ENCODE measurements at places on chromosomes 4 and X.

DNA sequence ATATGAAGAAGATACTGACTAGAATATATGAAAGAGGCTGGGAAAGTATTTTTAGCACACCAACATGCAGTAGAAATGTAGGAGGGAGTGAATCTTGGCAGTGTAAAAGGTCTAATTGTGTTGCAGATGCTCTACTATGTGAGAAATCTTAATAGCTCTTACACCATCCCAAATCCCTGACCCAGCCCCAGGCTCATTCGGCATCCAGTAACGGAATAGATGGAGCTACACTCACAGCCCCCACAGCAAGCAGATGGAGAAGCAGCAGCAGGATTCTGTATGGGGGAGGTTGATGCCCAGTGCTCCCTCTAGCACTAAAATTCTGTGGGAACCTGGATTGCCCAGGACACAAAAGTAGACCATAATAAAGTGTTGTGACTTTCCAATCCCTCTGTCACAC is 153.2 kb upstream of the PRDX4 start:
- no peak for DNase-seq

GRCh38 chrX:7318661-7319060 is 170.7 kb upstream of the PUDP start:
- DNase-seq, result no peak

- no peak for DNase-seq
Measured at GRCh38 chr4:53307819-53308780, 57.8 kb downstream of the SCFD2 start.

DNA sequence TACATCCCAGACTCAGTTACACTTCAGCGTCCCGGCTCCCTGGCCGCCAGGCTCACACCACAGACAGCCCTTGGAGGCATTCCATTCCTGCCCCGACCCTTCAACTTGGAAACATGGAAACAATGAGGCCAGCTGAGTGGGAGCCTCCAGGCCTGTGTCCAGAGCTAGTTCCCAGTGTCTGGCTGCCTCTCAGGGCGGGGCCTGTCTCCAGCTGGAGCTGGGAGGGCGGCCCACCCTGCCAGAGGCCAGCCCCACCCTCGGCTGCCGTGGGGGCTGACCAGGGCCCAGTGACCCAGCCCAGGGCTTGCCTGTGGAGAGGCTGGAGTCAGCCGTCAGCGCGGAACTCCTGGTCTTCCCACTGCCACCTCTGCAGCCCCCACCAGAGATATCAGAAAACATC is 37.4 kb upstream of the SPON2 start:
- DNase-seq, result no peak

DNA sequence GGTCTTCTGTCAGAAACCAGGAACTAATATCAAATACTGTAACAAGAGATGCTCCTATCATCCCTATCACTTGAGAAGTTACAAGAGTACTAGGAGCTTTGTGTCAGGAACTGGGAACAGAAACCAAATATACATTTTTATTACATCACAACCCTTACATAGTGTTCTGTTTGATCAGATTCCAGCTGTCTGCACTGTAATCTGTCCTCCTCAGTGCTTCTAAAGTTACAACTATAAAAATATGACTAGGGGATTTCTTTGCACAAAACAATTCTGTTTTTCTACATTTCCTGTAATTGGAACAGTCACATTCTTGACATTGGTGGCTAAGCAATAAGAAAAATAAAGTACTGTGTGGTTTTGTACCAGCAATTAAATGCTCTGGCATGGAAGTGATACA is 686.0 kb downstream of the PDHA2 start:
- no peak for DNase-seq

- DNase-seq, result no peak
Measured at GRCh38 chr4:87732033-87732765, 67.2 kb upstream of the IBSP start.

GRCh38 chr4:56250776-56251175 is 136.5 kb downstream of the AASDH start:
- DNase-seq, result no peak

DNA sequence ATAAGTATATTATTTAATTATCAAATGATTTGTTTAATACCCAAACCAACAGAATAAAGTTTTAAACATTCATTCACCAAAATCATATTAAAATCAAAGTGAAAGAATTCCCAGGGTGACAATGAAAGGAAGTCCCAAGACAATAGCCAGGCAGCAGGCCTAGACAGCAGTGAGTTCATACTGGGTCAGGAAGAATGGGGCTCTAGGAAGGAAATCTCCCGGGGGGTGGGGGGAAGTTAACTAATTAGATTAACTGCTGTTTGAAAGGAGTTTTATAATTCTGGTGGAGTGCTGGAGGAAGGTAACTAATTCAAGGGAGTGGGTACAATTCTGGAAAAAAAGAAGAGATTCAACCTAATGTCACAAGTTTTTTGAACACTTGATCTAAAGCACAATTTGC is 104.1 kb downstream of the ZAR1 start:
- no peak for DNase-seq

DNA sequence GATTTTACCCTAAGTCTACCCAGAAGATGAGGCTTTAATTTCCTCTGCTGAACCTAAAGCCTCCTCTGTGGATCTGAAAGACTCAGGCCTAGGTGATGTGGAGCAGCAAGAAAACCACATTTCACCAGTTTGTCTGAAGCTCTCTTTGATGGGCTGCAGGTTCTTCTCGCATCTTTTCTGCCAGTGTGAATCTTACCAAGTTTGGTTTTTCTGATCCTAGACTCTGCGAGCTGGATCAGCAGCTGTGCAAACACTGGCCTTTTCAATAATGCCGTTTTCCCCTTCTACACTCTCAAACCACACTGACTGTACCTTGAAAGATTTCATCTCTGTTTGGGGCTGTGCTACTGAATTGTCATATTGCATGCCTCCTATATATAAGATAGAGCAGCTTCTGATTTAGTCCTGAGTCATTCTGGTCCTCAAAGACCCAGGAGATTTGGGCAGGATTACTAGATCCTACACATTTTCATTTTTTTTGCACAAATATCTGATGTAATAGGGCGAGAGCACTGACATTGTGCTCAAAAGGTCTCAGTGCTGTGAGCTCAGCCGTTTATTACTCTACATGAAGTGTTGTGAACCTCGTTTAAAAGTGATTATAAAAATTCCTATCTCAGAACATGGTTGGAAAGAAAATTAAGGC is 133.6 kb upstream of the FAM9C start:
- no peak for DNase-seq

DNA sequence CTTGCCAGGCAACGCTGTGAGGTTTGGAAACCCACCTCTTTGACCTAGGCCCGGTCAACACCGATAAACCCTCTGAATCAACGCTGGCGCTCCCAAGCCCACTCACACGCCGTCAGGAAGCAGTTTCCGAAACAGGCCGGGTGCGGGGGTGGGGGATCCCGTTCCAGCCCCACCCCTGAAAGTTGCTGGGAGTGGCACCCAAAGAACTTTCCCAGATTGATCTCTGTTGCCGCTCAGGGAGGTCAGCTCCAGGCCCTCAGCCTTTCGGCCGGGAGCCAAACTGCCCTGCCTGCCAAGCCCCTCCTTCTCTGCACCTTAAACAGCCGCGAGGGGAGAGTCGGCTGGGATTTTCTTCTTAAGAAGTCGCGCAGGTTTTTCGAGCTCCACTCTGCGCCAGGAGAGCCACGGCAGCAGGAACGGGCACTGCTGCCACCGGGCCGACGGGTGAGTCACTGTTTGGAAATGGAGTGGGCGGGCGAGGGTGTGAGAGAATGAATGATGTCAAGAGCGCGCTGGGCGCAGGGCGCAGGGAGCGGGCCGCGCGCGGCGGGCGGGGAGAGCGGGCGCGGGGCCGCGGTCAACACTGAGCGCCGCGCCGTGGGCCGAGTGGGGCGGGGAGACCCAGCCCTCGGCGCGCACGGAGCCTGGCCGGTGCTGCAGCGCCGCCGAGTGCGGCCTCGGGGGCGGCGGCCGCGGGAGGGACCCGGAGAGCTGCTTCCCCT is at the start of gene SGMS2:
Gene SGMS2, plus strand, starts transcription at position 583 of the 722 bp plus-strand sequence. CDS start 70,622 bp downstream, outside the sequence.
- DNase-seq, result no peak

GRCh38 chrX:106454991-106455390 is 156.8 kb upstream of the RADX start:
- DNase-seq, result no peak

DNA sequence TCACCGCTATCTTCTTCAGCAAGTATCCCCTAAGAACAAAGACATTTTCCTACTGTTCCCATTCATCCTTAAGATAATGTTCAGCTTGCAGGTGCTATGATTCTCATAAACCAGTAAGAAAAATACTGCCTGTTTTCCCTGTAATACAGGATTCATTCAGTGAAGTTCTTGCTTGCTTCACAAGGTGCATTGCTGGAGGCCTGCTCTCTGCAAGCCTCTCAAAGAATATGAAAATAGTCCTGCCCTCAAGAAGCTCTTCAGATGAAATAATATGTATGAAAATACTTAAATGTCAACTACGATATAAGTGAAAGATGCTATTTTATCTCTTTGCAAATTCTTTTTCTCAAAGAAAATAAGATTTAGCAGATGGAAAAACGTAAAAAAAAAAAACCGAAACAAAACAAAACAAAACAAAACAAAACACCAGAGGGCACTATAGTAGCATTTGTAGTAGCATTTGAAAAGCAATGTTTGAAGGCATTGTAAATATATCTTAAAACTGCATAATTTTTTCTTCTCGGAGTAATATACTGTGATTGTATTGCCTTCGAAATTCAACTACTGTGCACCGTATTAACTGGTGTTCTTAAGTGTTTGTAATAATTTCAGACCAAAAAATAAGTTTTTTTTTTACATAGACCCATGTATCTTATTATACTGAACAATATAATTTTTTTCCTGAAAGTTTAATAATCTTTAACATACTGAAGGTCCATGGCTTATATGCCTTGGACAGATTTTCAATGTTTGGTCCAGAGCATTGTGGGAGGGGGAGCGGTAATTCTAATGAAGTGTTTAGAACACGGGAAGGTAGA is 26.0 kb downstream of the ADH4 start:
- no peak for DNase-seq

- DNase-seq, result no peak
Measured at GRCh38 chrX:17812763-17813162, 48.3 kb downstream of the RAI2 start.

DNA sequence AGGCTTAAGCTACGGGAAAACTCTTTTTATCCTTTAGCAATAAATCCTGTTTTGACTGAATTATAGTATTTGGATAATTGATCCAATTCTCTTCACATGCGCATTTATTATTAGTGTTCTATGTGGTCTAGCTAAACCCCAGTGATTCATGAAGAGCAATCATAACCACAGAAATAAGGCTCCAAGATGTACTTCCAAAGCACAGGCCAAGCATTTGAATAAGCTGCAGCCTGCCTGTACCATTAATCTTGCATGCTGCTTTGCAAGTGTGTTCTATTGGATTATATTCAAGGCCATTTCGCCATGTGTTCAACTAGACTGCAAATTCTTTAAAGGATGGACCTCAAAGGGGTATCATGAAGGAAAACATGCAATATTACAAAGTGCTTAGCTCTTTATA is 385.2 kb upstream of the FAT1 start:
- DNase-seq, result no peak

DNA sequence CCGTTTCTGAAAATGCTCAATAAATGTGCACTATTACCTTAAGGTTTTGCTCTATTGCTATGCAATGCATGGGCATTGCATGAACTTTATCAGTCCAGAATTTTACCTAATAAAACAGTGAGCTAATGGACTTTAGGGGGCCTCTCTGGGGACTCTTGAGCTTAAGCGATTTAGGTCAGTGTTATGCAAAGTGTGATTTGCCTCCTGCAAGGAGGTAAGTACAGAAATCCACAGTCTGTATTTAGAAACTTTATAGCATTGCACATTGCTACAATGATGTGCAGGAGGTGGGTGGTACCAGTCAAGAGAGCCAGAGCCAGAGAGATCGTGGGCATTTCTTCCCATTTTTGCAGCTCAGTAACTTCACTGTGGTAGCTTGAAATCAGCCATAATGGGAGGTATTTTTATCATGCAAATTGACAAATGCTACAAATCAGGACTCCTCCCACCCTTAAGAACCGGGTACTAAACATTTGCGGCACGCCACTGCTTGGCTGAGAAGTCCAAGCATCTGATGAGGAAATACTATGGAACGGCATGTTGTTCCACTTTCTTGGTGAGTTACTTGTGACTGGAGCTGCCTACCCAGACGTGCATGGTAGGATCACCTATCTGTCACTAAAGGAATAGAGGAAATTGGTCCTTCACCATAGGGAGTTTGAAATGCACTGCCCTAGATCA is 174.6 kb upstream of the PGRMC2 start:
- DNase-seq, result no peak
